ENCODE measurements at places on chromosomes 11 and 22.

DNA sequence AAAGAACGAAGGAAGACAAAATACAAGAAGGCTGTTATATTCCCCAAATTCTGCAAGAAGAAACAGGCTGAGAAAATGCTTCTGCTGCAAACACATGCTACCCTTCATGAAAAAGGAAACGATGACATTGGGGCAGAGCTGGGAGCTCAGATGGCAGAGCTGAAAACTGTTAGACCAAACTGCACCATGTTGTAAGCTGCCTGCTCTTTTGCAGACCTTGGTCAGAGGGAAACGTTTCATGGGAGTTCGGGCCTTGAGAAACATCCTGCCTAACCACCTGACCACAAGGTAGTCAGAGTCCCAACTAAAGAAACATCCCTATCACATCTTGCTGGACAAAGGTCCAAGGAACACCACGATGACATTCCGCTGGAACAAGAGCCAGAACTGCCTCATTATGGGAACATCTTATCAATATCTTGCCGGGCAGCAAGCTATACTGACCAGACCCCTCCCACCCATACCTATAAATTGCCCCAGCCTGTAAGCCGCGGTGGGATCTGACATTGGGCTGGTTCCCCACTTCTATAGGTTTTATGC, 110.7 kb upstream of the CTSC start:
- DNase-seq = no peak

DNA sequence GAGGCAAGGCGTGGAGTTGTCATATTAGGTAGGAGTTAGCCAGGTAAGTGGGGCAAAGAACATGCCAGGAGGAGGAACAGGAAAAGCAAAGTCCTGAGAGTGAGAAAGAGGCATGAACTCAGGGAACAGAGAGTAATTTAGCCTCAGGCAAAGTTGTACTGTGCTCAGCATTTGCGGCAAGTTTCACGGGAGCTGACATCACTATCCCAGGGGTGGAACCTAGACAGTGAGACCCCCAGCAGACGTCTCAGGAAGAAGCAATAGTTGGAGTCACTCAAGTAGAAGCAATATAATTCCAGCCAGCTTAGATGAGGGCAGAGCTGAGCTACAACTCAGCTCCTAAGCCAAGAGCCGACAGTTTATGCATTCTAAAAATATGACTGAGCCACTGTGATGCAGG, 426.0 kb upstream of the ISX start:
- DNase-seq = no peak

DNA sequence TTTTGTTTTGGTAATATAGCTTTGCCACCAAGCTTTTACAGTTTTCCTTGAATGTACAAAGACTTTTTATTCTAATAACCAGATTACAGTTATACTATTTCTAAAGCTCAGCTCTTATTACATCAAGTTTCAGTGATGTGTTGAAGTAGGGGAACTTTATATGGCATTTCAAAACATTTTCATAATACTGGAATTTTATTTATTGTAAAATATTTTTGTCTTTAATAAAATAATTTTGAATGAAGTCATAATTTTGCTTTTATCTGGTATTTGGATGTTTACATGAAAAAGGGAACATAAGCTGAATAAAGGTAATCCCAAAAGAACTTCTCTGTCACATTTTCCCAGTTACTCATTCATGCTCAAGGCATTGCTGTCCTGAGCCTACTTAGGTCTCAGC, 34.7 kb downstream of the RTN3 start:
- DNase-seq = no peak

- DNase-seq = no peak
Observed at GRCh38 chr11:96200243-96200642, 142.8 kb downstream of the MAML2 start.

GRCh38 chr11:132691848-132692550, 840.3 kb downstream of the OPCML start:
- DNase-seq = no peak

- DNase-seq = no peak
Observed at GRCh38 chr11:2143477-2143798, 4.2 kb upstream of the IGF2 start.

GRCh38 chr11:19393941-19394340, 153.2 kb upstream of the E2F8 start:
- DNase-seq = no peak

- no peak for DNase-seq
Observed at GRCh38 chr11:74948546-74948897, 369 bp downstream of the XRRA1 start.

All from NCI-H1436 (cell line).